NCI-H1417 treated with DMSO at 0.1 percent for 48 hours (cell line): ENCODE measurements at places on chromosomes 1 and 21.

GRCh38 chr1:9341301-9341845 lies 48.7 kb downstream of the SPSB1 start:
- no peak for DNase-seq

- no peak for DNase-seq
Observed at GRCh38 chr1:157624471-157624870, 26.6 kb upstream of the FCRL4 start.

DNA sequence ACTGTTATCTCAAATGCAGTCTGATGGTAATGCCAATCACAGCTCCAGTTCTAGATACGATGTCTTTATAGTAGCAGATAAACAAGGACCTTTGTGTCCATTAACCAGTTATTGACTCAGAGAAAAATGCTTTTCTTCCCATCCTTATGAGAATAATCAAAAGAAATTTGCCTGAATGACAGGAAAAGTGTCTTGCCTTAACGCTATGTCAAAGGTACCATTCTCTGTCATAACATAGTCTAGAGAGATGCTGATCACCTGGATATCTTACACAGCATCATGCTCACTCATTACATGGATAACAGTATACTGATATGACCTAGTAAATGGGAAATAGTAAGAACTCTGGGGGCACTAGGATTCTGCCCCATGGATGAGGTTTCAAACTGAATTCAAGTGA lies 151.7 kb upstream of the NEGR1 start:
- DNase-seq = no peak

DNA sequence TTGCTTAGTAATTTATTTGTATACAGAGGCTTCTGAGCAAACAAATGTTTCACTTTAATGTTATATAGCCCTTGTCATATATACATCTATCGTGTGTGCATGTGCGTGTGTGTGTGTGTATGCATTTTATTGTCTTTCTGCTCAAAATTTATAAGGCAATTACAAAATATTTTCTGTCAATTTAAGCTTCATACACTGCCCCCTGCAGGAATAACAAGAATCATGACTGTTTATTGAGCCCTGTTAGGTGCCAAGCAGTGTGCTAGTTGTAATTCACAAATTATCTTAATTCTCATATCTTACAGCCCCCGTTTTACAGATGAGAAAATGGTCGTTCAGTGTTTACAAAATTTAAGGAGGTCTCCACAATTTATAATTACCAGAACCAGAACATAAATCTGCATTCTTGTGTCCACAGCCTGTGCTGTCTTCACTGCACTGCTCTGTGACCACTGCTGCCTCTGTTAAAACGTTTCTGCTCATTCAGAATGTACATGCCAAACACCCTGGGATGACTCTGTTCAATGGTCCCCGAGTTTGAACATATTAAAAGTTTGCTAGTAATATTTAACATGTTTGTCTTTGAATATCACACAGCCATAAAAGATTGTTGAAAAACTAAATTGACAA lies 181.3 kb downstream of the ATP6V1G3 start:
- no peak for DNase-seq

- DNase-seq = no peak
Observed at GRCh38 chr1:18629659-18630510, 761 bp upstream of the PAX7 start.

GRCh38 chr21:32608851-32609250 lies 3.3 kb downstream of the CFAP298 start:
- DNase-seq = no peak

GRCh38 chr1:172323686-172324085 lies 96.8 kb upstream of the C1orf105 start:
- DNase-seq = no peak

DNA sequence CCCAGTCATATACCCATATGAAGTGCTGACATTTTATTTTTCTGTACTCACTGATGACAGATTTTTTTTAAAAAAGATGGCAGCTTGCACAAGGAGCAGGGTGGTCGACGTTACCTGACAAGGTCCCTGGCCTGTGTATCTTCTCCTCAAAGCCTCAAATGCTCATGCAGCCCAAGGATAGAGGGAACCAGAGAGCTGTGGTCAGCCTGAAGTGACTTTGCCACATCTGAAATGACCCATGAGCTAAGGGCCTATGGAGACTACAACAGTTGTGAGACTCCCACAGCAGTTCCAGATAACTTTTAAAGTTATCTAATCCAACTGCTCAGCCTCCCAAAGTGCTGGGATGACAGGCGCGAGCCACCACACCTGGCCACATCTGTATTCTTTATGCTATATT lies 131.1 kb downstream of the GLUL start:
- DNase-seq = no peak

GRCh38 chr21:35475762-35476161 lies 426.7 kb upstream of the RUNX1 start:
- no peak for DNase-seq

GRCh38 chr1:116738673-116739370 lies 15.4 kb upstream of the CD2 start:
- DNase-seq = no peak

DNA sequence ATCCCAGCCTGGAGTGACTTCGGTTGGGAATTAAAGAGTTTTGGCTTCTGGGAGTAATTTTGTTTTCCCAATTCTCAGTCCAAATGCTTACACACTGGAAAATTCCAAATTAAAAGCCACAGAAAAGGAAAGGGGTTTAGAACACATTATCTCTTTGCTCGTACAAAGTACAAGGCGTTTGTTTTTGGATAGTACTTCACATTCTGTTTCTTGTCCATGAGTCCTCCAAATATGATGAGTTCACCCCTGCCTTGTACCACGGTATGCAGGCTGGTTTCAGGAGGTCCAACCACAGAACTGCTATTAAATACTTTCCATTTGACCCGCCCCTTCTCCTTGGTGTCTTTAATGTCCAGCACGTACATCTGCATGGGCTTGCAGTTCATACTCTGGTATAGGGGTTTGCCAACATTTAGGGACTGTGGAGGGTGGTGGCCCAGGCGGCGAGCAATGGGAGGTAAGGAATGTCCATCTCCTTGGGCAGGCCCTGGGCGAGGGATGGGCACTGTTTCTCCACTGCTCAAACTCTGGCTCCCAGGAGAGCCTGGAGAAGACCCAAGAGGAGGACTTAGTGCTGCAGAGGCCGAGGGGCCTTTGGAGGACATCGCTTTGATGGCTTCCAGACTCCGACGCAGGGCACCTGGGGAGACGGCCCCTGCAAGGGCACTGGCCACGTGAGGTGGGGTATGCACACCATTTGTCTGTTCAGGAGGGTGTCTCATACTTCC lies 13.7 kb upstream of the CPLANE2 start:
- no peak for DNase-seq

GRCh38 chr1:174039027-174039426 lies 16.9 kb upstream of the RC3H1 start:
- no peak for DNase-seq

GRCh38 chr1:224747578-224747977 lies 131.5 kb downstream of the CNIH3 start:
- no peak for DNase-seq

GRCh38 chr1:175270361-175270760 lies 77.8 kb upstream of the KIAA0040 start:
- no peak for DNase-seq

DNA sequence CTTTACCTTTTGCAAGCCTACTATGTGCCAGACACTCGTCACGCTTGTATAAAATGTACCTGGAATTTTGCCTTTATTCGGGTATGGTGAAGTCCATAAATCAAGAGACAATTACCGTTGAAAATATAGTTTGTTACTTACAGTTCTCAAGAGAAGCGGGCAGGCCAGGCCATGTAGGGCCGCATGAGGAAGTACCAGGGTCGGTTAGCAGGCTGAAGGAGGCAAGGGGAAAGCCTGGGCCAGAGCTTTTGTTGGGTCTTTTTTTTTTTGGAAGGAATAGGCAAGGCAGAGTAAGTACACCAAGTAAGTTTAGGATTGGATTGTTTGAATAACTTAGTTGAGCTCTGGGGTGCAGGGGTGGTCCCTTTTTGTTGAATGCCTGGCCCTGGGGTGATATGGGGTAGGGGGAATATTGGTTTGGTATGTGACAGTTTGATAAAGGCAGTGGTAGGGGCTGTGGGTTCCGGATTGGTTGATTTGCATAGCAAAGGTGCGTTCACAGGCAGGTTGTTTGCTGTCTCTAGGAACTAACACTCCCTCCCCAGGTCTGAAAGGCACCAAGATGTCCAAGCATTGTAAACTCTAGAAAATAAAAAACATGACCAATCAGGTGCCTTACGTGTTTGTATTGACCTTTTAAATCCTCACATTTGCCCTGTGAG lies 80.7 kb downstream of the KAZN start:
- no peak for DNase-seq

DNA sequence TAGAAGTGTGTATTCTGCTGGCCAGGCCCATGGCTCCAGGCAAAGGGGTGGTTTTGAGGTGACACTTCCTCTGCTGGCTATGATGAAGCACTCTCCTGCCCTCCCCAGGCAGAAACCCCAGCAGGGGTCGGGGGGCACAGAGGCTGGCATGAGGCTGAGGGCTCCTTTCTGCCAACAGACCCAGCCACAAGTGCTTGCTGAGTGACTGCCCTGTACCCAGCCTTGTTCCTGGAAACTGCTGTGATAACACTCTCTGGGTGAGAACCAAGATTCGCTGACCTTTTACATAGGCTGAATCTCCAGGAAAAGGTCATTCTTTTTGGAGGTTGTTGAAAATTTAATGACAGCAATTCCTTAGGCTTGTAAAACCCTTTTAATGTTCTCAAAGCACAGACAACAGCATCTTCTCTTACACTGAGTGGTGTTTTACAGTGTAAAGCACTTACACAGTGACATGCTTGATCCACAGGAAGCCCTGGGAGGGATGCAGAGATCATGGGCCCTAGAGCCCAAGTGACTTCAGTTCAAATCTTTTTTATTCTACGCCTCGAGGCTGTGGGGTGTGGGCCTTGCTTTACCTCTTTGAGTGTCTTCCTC lies 155.5 kb upstream of the FGGY start:
- DNase-seq = no peak

- DNase-seq = no peak
Observed at GRCh38 chr1:180256341-180257027, 26.4 kb downstream of the LHX4 start.

- no peak for DNase-seq
Observed at GRCh38 chr21:38714039-38714817, 91.5 kb upstream of the ETS2 start.
